ENCODE measurements at places on chromosomes 2 and 18.

GRCh38 chr2:127122361-127123027 lies 15.5 kb upstream of the BIN1 start:
- DNase-seq = no peak

- DNase-seq = no peak
These were observed 1347.4 kb upstream of the PIK3C3 start for GRCh38 chr18:40607542-40608148.

GRCh38 chr2:134500211-134500935 lies 218.4 kb downstream of the TMEM163 start:
- DNase-seq = no peak

DNA sequence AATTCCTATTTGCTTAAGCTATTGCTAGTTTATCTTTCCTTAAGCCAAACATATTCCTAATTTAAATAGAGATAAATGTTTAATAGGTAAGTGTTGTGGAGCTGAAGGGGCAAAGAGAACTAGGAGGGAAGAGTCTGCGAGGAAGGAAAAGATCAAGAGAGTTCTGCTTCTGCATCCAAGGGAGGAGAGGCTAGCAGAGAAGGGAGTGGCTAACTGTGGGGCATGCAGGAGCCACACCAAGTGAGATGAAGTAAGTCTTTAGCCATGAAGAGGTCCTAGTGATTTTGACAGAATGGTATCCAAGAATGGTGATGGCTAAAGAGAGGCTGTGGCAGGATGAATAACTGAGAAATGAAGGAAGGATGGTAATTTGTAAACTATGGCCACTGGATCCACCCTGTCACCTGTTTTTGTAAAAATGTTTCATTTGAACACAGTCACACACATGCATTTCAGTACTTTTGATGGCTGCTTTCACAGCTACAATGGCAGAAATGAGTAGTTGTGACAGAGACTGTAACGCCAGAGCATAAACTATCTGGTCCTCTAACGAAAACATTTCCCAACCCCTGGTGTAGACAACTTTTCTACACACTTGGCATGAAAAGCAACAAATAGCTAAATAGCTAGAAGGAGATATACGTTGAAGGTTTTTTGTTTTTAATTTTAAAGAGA lies 15.6 kb downstream of the TPGS2 start:
- DNase-seq = no peak

DNA sequence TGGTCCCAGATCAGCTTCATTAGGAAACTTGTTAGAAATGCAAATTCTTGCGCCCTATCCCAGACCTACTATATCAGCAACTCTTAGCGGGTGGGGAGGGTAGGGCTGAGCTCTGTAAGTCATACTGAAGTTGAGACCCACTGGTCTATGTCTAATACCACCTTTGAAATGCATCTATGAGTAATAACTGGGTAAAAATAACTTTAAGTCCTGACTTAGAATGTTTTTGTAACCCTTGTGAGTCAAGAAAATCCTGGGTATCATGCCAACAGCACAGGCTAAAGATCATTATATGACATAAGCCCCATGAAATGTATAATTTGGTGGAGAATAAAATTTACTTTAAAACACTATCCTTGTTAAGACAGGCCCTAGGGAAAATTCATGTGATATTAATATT lies 41.4 kb downstream of the PRKD3 start:
- DNase-seq = no peak

- no peak for DNase-seq
These were observed 1.2 kb downstream of the PLEKHM3 start for GRCh38 chr2:208024091-208024490.

DNA sequence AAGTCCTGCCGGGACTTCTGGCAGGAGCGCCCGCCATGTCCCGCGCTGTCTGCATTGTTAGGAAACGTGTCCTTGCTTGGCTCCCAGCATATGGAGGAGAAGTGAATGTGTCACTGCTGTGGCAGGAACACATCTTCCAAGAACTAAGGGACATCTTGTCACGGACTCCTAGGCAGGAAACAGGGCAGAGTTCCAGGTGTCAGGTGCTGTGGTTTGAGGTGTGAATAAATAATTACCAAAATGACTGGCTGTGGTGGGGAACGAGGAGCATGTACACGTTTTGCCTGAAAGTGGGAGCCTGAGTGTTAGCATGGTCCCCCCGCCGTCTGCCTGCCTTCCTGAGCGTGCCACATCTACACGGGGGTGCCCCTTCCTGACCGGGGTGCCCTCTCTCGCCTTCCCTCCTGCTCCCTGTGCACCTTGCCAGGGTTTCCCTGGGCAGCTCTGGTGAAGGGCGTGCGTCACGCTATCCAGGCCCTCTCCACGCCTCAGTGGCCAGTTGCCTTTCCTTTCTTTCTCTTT lies 237.5 kb downstream of the LDLRAD4 start:
- no peak for DNase-seq

- DNase-seq = no peak
These were observed 56.1 kb downstream of the NEDD4L start for GRCh38 chr18:58100154-58100553.

- no peak for DNase-seq
These were observed 8.5 kb upstream of the DAW1 start for GRCh38 chr2:227862741-227863588.

- DNase-seq = no peak
These were observed 38.6 kb upstream of the ASAP2 start for GRCh38 chr2:9167718-9168657.

DNA sequence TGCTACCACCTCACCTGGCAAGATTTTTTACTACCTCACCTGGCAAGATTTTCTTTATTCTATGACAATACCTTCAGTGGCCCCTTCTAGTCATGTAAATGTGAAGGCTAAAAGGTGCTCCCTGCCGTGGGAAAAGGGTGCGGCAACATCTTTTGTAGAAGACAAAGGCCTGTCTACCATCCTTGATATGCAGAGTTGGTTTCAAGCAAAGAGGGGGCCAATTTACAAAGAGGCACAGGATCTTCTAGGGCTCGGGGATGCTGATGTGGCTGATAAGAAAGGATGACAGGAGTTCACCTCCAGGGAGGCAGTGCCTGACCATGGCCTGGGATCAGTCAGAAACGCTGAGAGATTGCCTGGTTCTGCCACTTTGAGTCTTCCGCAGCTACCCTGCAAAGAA lies 165.4 kb upstream of the SLC1A4 start:
- no peak for DNase-seq

GRCh38 chr2:191038741-191039140 lies 24.8 kb upstream of the STAT1 start:
- no peak for DNase-seq

GRCh38 chr18:35777039-35777438 lies 195.4 kb upstream of the RMP24 start:
- DNase-seq = no peak

GRCh38 chr2:197170208-197170607 lies 140.4 kb downstream of the ANKRD44 start:
- DNase-seq = no peak

GRCh38 chr2:178455947-178456346 lies 4.8 kb downstream of the PJVK start:
- no peak for DNase-seq

DNA sequence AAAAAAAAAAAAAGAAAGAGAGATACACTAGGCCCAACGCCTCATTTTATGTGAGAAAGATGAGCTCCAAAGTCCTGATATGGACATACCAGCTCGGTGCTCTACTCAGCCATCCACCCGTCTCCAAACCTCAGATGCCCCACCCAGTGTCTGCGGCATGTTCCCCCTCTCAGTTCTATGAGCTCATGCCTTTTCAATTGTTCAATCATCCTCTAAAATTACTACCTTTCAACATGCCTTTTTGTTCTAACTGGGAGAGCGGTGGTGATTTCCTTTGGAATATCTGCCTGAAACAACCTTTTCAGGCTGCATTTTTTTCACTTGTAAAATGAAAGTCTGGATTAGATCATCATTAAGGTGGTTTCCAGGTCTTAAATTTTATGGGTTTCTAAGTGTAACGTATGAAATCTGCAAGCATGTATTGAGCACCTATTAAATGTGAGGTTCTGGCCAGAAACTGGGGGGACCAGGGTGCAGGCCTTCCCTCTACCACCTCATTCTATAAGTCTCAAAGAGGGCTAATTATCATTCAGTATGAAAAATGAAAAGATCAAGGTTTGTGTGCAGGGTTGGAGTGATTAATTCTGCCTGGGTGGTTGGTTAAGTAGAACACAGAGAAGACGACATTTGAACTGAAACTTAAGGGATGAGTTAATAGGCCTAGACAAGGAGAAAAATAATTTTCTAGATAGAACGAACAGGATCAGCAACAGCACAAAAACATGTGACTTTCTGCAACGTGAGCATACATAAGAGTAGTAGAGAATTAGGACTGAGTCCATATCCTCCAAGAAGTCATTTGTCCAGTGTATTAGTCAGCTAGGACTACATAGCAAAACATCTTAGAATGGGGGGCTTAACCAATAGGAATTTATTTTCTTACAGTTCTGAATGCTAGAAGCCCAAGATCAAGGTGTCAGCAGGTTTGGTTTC lies 87.4 kb upstream of the GLS start:
- DNase-seq = no peak

- DNase-seq = no peak
These were observed 139.0 kb downstream of the GULP1 start for GRCh38 chr2:188430705-188431104.

DNA sequence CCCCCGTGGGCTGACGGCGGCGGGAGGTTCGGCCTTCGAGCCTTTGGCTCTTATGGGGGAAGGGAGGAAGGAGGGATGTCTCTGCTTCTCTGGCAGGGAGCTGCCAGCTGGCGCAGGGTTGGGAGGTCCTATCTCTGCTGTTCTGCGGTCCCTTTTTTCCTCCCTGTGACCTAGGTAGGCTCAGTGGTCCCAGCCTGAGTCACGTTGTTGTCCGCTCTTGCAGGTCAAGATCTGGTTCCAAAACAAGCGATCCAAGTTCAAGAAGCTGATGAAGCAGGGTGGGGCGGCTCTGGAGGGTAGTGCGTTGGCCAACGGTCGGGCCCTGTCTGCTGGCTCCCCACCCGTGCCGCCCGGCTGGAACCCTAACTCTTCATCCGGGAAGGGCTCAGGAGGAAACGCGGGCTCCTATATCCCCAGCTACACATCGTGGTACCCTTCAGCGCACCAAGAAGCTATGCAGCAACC lies 2.5 kb downstream of the DLX1 start:
- no peak for DNase-seq

- DNase-seq = no peak
These were observed 1.3 kb upstream of the ACOXL start for GRCh38 chr2:110731064-110731463.

DNA sequence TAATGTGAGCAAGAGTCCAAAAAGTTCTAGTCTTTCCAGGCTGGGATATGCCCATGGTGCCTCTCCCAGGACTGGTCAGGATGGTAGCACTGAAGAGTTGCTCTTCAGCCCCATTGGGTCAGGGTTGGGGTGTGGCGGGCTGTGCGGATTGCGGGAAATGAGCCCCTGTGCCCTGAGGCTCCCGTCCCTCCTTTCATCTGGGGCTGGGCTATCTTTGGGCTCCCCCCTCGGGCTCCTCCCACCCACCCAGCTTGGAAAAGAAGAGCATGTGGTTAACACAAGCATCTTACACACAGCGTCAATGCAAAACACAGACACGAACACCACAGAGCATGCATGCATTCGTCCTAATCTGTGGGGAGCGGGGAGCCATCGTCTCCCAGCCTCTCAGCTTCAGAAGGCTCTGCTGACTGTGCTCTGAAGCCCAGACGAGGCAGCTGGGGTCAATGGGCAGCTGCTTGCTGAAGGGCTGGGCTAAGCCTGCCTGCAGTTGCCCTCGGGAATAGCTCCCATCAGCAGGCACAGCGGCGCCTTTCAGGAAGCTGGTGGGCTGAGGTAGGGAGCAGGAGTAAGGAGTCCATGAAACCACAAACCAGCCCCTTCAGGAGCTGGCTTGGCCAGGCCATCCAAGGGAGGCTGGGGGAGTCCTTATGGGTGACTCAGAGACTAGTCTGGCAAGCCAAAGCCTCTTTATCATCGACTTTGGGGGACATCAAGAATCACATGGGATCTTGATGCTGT lies 112.9 kb downstream of the CLIP4 start:
- DNase-seq = no peak

DNA sequence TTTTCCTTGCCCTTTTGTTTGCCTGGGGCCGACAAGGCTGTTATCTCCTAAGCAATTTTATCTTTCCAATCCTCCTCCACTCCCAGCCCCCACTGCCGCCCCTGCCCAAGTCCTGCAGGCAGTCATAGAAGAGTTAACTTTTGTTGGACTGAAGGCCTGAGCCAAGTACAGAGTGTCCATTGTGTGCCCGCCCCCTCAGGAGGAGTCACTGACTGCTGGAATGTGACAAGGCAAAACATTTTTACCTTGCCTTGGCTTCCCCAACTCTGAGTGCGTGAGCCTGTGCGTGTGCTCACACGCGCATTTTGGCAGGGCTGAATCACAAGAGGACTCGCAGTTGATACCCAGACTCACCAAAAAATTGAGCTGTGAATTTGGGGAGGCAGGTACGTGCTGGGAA lies 16.2 kb downstream of the SETBP1 start:
- DNase-seq = no peak

DNA sequence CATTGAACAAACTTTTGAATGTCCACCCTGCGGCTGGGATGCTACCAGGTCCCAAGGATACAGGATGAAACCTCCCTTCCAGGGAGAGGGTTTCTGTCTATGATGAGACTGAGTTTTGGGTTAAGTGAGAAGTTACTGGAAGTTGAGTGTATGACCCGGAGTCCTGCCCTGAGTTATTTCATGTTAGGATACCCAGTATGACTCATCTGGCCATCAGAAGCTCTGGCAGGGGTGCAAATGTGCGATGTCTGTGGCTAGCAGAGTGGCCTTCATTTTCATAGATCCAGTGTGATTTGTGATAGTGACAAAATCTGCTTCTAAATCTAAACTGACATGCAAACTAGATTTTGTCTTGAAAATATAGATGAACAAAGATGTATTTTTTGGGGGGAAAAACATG lies 55.3 kb downstream of the KCTD1 start:
- DNase-seq = no peak

DNA sequence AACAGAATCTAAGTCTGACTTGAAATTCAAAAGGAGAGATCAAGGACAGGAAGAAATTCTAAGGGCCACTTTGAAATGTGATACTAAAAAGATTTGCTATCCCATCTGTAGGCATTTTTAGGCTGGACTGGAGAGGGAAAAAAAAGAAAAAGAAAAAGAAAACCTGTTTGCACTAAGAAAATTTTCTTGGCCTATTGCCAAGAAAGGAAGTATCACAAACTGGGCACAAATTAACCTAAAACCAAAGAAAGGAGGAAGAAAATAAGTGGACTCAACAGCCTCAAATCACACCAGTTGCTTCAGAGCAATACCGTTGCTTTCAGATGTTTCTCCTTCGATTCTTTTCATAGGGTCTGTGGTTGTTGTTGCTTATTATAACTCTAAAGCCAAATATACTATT lies 287.9 kb upstream of the VRK2 start:
- no peak for DNase-seq

DNA sequence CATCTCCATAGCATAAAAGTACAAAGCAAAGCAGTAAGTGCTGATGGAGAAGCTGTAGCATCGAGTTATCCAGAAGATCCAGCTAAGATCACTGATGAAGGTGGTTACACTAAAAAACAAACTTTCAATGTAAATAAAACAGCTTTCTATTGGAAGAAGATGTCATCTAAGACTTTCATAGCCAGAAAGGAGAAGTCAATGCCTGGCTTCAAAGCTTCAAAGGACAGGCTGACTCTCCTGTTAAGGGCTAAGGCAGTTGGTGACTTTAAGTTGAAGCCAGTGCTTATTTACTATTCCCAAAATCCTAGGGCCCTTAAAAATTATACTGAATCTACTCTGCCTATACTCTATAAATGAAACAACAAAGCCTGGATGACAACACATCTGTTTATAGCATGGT lies 44.0 kb downstream of the METTL8 start:
- no peak for DNase-seq

GRCh38 chr2:55914786-55915185 lies 8.8 kb downstream of the EFEMP1 start:
- no peak for DNase-seq
